Midbrain (tissue), 1 donor: ENCODE measurements at places on chromosomes 7 and 10.
A peak's percentile ranks its signal among the peaks of the same experiment; 100 is the strongest.

DNA sequence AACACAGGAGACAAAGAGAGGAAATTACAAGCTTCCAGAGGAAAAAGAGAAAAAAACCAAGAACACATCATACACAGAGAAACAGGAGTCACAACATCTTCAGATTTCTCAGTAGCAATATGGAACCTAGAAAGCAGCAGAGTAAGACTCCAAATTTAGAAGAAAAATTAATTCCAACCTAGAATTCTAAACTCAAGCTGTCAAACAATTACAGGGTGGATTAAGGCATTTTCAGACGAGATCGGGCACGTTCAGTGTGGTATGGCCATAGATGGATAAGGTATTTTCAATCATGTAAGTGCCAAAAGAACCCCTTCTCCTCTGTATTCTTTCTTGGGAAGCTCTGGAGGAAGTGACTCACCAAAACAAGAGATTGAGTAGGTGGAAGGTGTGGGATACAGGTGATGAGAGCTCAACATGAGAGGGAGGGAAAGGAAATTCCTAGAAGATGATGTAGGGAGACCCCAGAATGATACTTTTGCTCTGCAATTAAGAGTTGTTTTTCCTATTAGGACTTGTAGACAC is 51.6 kb downstream of the FAM204A start:
- no peak for DNase-seq

GRCh38 chr7:27579565-27579964 is 83.1 kb downstream of the HIBADH start:
- no peak for DNase-seq

DNA sequence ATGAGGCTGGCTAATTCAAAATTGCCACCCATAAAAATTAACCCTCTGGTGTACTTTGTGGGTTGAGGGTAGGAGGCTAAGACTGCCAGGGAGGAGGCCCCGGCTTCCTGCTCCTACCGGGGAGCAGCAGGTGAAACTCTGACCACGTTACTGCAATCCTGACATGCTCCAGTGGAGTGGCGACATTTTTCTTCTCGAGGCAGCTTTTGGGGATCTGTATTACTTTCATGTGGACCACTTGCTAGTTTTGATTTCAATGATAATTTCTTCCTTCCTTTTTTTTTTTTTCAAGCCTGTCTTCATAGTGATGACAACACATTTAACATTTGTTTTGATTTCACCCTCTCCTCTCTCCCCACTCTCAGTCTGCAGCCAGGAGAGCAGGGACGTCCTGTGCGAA is 14.6 kb downstream of the GATA3 start:
- no peak for DNase-seq

DNA sequence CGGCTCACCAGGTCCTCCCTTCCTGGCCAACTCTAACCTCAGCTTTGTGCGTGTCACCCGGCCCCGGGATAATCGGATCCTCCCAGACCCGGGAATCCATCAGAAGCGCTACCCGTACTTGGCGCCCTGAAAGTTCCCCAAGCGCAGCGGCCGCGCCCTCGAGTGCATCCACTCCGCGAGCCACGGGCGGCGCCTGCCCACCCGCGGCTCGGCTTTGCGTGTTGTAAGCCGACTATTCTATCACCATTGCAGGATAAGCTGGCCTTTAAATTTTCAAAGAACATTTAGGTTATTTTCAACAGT is 35.7 kb upstream of the EBLN1 start:
- DNase-seq = no peak

GRCh38 chr7:153406486-153406872 is 645.7 kb upstream of the DPP6 start:
- no peak for DNase-seq

- no peak for DNase-seq
Measured at GRCh38 chr10:18261768-18262231, 121.6 kb downstream of the CACNB2 start.

DNA sequence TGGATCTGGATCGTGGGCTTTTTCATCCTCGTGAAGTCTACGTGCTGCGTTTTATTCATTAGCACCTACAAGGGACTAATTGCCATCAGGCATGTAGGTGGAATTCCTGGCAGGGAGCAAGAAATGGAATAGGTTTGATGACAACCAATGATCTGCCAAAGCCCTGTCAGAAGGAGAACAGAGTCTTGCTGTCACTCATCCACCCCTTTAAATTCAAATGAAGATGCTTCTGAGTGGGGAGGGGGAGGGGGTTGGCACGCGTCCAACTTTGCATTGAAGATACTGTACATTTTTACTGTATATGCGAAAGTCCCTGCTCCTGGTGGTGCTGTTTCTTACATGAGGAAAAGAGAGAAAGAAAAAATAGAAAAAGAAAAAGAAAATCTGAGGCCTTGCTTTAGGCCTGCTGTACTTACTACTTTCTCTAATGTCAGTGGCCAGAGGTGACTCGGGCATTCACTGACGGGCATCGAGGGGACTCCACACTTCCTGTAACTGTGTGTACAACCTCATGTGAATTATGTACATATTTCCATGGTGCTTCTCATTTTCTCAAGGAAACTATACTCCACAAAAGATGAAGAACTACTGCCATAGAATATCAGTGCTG is 569.1 kb downstream of the INHBA start:
- no peak for DNase-seq

DNA sequence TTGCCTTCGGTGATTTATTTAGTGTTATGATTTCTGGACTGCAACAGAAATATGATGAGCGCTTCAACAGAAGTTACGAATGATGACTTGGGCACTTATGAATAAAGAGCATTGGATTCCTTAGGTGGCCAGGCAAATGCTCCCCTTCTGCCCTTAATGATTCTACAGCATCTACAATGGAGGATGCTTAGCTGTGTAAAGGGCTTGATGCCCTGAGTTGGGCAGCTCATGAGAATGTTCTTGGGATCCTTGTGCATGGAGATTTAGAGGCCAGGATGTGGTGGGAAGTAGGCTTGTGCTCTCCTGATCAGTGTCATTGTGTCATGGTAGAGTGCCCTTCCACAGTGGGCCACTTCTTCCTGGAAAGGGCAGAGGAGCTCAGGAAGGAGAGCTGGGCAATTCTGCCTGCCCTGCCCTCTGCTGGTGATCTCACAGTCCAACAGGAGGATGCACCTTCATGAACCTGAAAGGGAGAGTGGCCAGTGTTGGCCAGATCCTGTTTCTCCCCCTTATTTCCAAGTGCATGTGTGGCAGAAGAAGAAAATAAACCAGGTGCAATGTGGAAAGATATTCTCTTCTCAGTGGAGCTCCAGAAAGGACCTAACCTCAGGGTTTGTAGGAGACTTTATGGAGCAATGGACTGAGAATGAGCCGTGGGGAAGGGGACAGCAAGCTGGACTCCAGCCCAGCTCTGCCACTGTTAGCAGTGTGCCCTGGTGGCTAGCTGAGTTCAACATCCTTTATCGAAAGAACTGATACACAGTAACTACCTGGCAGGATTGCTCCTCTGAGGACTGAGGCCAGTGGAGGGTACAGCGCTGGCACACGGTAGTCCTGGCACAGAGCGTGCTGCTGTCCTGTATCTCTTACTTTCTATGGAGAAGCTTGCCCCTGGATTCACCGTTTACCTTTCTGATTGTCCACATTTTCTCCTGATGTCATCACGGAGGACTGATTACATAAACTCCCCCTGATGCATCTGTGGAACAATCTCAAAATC is 182.9 kb downstream of the BMPER start:
- DNase-seq = no peak

DNA sequence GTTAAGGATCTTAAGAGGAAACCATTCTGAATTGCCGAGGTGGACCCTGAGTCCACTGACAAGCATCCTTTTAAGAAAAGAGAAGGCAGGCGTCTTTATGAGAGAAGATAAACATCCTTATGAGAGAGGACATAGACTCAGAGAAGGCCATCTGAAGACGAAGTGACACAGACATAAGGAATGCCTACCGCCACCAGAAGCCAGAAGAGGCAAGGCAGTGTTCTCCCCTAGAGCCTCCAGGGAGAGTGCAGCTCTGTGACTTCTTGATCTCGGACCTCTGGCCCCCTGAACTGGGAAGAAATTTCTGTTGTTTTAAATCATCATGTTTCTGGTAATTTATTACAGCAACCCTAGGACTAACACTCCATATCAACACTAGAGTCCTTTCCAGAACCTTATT is 25.2 kb upstream of the ING3 start:
- DNase-seq = no peak

GRCh38 chr10:95920798-95921426 is 13.1 kb downstream of the CC2D2B start:
- DNase-seq = no peak

GRCh38 chr10:127452568-127452967 is 96.5 kb upstream of the NPS start:
- DNase-seq = no peak

DNA sequence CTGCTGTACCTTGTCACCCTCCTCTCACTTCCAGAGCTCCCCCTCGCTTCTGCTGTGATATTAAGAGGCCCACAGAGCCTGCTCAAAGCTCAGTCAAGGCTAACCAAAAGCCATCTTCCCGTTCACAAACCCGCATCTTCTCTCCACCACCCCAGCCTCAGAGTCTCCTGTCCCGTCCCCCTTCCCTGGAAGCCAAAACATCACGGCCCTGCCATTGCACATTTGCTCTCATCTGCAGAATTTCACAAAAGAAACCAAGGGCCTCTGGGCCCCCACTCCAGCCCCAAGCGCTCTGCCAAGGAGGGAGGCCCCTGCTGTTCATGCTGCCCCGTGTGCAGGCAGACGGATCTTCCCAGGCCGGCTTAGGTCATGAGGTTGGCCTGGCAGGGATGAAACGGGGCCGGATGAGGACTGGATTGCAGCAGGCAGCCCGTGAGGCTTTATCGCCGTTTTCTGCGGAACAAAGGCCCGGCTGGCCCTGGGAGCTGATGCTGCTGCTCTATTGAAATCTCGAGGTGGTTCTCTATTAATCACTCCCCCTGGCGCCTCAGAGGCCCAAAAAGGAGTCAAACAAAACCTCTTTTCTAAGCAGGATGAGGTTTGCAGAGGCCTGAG is 31.6 kb upstream of the FOXK1 start:
- DNase-seq = peak; percentile 17

- no peak for DNase-seq
Measured at GRCh38 chr10:92957223-92958010, 103.2 kb upstream of the CYP26C1 start.

DNA sequence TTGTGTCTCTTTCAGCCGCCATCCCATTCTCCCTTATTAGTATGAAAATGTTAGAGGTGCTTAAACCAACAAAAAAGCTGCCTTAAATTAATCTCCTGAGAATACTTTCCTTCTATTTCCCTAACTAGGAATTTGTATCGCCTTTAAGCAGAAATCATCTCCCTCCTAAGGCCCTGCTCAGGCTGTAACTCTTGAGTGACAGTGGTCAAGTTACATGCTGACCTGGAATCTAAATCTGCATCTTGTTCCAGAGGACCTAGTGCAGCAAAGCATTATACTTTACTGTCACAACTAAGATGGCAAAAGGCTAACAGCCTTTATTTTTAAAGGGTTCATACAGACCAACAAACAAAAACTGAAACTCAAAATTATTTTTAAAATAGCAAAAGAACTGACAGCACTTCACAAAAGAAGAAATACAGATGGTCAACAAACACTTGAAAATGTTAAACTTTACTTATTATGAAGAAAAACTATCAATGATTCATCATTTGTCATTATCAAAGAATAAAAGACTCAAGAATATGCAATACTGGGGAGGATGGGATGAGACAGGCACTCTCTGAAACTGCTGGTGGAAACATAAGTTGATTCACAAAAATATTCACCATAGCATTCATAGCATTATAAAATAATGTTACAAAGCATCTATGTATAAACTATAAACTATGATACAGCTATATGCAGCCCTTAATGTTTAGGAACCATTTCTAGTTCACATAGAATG is 11.0 kb downstream of the CYREN start:
- no peak for DNase-seq

GRCh38 chr7:72785166-72785955 is 42.6 kb downstream of the TYW1B start:
- DNase-seq = no peak

GRCh38 chr10:97596101-97597082 is 6.9 kb downstream of the C10orf62 start:
- DNase-seq = no peak

- DNase-seq = no peak
Measured at GRCh38 chr7:1210321-1210978, 22.2 kb upstream of the UNCX start.

DNA sequence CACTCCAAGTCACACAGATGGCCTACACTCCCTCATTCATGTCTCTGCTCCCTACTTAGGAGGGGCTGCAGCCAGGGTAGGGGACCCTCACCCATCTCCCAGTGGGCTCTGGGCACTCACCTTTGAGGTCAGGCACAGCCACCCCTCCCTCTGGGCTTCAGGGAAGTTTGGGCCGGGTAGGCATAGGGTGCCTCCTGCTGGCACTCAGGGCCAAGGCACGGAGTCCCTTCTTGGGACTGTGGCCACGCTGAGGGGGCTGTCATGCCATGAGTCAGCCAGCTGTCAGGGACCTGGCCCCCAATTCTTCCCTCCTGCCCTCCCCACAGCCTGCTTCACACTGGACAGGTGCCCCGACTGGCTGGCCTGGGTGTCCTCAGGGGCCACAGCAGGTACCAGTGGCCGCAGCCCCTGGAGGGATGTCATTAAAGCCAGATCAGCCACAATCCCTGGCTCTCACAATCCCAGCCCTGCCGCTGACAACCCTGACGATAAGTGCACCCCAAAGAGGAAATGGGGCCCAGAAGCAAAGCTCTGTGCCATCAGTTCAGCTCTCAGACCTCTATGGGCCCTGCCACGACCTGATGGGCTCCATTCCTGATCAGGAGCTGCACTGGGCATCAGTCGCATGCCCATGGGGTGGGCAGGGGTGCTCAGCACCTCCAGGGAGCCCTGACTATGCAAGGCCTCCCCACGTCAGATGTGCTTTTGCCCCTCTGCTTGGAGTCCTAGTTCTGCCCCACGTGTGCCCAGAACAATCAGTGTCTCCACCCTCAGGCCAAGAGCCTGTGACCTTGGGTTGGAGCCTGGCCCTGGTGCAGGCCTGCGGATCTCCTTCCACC is 34.1 kb upstream of the RET start:
- no peak for DNase-seq

- DNase-seq = no peak
Measured at GRCh38 chr7:54544527-54545240, 2.5 kb downstream of the VSTM2A start.

- no peak for DNase-seq
Measured at GRCh38 chr10:131577786-131578471, 266.4 kb upstream of the TCERG1L start.

DNA sequence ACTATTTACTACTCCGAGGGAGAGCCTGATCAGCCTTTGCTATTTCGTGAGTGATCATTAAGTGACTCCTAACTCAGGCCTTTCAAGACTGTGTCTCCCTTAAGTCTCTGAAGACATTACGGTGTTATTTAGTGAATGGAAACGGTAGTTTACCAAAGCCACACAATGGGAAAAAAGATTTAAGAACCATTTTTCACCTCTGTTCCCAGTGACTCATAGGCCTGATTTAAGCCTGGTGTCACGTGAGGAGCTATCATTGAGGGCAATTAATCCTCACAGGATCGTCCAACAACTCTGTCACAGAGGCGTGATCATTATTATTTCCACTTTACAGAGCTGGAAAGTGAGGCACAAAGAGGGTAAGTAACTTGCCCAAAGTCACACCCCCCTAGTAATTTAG is 20.3 kb downstream of the C10orf90 start:
- no peak for DNase-seq
